Bladder microvascular endothelial cell (primary cell): ENCODE measurements at places on chromosomes 3 and 15. TPM values are rescaled to one million over a fixed set of nuclear protein-coding genes. Genes with fewer than 3 reads are reported as not detected.

Gene ZCWPW2
- 0.13 TPM in 1 of 2 replicates, not detected in the other for total RNA-seq

Gene CHRFAM7A
- total RNA-seq: 1.6 and 2.1 TPM in 2 replicates

Gene CAMKV
- not detected in 2 replicates for total RNA-seq

Gene HACD2
- 14.9 and 28.1 TPM in 2 replicates for total RNA-seq

Gene DPPA4
- total RNA-seq: not detected in 2 replicates

Gene SLC22A13
- 0.16 and 0.76 TPM in 2 replicates for total RNA-seq

Gene HTR3E
- total RNA-seq: not detected in 2 replicates

Gene CAND2
- total RNA-seq: 2.1 and 2.8 TPM in 2 replicates

Gene SLMAP
- total RNA-seq: 25.3 and 44.2 TPM in 2 replicates

Gene GOLGA6L7
- not detected in 2 replicates for total RNA-seq

Gene CILP
- total RNA-seq: not detected in 2 replicates

Gene GOLGA8T
- 0.13 TPM in 1 of 2 replicates, not detected in the other for total RNA-seq

Gene C3orf85
- not detected in 2 replicates for total RNA-seq

Gene RGMA
- total RNA-seq: 0.06 TPM in 1 of 2 replicates, not detected in the other

Gene RAB43
- total RNA-seq: 23.5 and 59.1 TPM in 2 replicates

Gene AMIGO3
- not detected in 2 replicates for total RNA-seq
